Activated CD8-positive, alpha-beta T cell treated with anti-CD3 and anti-CD28 coated beads, Interleukin-2, amount 10 ng/mL, durations not matched to agents 7 days and 5 days (primary cell): ENCODE measurements at places on chromosomes 16 and 17. TPM values are rescaled to one million over a fixed set of nuclear protein-coding genes. Genes with fewer than 3 reads are reported as not detected.
A peak's percentile ranks its signal among the peaks of the same experiment; 100 is the strongest.

GRCh38 chr16:81796035-81796434, 16.9 kb downstream of the PLCG2 start:
- H3K36me3 ChIP-seq = peaks cover 2% of the 10 kb centered on the region
- no peak overlapping the region for H3K4me3 ChIP-seq
- no peak overlapping the region for H3K27ac ChIP-seq
- no peak for DNase-seq

DNA sequence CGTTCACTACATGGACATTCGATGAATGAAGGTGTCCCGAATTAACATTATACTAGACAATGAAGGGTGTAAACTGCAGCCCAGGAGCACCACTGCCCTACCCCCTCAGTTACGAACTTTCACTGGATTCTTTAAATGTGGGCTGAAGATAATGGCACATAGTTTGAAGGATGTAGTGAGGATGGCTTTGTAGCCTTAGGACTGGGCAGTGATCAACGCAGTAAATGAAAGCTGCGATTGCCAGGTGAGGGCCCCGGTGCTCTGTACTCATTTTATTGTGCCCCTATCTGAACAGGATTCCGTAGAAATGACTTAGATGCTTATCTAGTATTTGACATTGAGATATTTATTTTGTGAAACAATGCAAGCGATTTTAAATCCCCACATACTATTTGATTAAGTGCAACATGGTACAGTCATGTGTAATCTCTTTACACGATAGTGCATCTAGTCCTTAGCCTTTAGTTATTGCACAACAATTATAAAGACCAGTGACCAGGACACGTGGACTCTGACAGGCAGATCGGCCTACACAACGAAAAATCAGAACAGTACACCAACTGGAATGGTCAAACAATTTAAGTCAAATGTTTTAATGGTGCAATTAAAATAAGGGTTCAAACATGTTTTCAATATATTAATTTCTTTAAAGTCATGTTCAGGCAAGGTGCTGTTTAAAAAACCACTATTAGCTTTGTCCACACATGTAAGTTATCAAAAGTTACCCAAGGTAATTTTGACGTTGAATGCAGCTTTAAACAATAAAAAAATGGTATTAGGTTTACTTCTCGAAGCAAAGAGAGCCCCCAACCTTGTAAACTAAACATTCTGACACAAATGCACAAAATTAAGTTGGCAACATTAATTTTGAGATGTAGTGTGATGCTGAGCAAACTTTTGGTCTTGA, 17.4 kb upstream of the ERN1 start:
- peaks cover 26% of the 10 kb centered on the region for H3K4me1 ChIP-seq
- no peaks in the 10 kb centered on the region for H3K27me3 ChIP-seq
- H3K36me3 ChIP-seq = peaks cover 43% of the 10 kb centered on the region

- H3K4me3 ChIP-seq = no peak overlapping the region
- DNase-seq = no peak
- no peaks in the 10 kb centered on the region for H3K36me3 ChIP-seq
- no peaks in the 10 kb centered on the region for H3K27me3 ChIP-seq
- no peak overlapping the region for H3K27ac ChIP-seq
These were observed 132.0 kb downstream of the MRTFB start for GRCh38 chr16:14203166-14203565.

DNA sequence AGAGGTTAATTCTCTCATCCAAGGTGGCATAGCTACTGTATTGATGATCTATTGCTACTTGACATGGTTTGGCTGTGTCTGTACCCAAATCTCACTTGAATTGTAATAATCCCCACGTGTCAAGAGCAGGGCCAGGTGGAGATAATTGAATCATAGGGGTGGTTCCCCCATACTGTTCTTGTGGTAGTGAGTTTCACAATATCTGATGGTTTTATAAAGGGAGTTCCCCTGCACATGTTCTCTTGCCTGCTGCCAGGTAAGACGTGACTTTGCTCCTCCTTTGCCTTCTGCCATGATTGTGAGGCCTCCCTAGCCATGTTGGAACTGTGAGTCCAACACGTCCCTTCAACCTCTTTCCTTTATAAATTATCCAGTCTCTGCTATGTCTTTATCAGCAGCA, 22.9 kb upstream of the CPPED1 start:
- no peaks in the 10 kb centered on the region for H3K4me1 ChIP-seq
- H3K27ac ChIP-seq = no peak overlapping the region
- no peaks in the 10 kb centered on the region for H3K36me3 ChIP-seq
- no peak for DNase-seq
- H3K27me3 ChIP-seq = peaks cover 9% of the 10 kb centered on the region
- H3K4me3 ChIP-seq = no peak overlapping the region

The NPIPB13 gene
- total RNA-seq = 12.6 TPM

- H3K4me3 ChIP-seq = no peak overlapping the region
- H3K36me3 ChIP-seq = no peaks in the 10 kb centered on the region
- H3K4me1 ChIP-seq = peaks cover 8% of the 10 kb centered on the region
- no peak overlapping the region for H3K27ac ChIP-seq
- no peak for DNase-seq
- no peaks in the 10 kb centered on the region for H3K27me3 ChIP-seq
These were observed 315.3 kb upstream of the PMFBP1 start for GRCh38 chr16:72487283-72487682.

DNA sequence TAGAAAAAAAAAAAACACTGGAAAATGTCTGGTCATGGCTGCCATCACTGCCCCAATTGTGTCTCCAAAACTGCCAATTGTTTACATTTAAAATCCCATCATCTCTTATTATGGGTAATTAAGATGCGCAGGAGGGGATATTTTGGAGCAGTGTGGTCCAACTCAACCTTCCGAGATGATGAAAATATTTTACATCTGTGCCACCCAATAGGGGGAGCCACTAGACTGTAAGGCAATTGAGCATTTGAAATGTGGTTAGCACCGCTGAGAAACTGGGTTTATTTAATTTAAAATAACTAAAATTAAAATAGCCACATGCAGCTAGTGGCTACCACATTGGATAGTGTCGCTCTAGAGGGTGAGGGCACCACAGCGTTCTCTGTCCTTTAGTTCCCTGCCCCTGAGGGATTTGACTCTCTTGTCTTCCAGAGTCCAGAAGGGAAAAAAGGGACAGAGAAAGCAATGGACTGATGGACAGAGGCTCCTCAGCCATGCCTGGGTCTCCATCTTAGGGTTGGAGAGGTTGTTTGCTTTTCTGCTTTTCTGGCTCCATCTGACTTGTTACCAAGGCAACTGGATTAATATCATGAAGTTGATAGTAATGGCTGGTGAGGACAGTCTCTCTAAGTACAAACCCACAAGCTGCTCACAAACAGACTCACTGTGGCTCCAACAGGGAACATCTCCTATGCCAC, 3.5 kb downstream of the MPO start:
- DNase-seq = peak; percentile 38
- no peak overlapping the region for H3K4me3 ChIP-seq
- peaks cover 6% of the 10 kb centered on the region for H3K4me1 ChIP-seq
- H3K36me3 ChIP-seq = no peaks in the 10 kb centered on the region
